ENCODE measurements at places on chromosomes 4 and X.

DNA sequence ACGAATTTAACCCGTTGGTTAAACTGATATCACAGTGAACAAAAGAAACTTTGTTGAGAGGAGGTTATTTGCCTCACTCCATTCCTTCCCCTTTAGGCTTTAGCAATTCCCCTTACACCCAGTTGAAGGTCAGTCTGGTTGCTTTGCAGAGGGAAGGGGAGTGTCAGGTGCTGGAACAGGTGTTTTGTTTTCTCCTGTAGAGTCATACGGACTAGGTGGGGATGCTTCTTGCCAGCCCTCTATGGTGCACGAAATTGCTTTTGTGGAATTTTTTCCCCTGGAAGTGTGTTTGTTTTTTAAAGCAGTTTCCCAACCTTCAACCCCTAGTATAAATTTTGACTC is 33.1 kb downstream of the DLG3 start:
- no peak for DNase-seq

- no peak for DNase-seq
Measured at GRCh38 chr4:117378942-117379341, 293.6 kb upstream of the TRAM1L1 start.

DNA sequence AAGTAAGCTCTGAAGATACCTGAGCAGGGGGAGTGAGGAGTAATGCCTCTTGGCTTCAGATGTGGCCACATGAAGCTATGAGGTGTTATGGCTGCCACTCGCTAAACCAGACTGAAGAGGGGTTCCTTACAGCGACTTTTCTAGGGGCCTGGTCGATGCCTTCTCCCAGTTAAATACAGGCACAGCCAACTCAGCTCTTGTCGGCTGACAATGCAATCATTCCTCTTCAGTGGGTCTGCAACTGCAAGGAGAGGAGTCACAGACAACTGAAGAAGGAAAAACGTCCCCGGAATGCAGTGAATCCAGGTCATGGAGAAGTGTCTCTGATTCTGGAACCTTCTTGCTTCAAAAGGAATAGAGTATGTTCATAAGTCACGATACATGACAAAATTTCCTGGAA is 106.4 kb downstream of the RNF150 start:
- DNase-seq: no peak

GRCh38 chrX:50407976-50408375 is 62.6 kb downstream of the DGKK start:
- DNase-seq: no peak

DNA sequence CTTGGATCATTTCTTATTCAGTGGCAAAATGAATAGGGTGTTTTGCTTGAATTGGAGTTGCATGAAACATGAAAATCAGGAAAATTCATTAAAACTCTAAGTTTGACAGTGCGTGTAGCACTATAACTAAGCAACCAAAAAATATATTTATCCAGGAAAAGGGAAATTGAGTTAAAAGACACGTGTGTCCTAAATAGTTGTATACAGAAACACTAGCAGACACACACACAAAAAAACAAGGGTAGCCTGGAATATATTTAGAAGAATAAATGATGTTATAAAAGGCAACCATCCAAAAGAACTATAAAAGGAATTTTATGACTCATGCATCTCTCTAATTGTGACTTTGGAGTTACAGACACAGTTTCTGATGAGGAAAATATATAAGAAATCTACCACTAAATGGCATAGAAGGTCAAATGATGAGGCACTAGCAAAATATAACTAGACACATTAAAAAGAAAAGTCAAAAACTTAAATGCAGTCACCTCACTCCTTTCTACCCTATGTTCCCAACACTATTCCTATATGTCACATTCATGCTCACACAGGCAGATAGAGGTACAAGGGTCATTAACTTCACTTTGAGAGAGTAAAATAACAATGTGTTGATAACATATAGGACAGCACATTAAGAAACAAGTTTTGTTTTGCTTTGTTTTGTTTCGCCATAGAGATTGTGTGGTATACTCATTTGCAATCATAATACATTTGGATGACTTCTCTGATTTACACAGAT is 793.6 kb upstream of the INTU start:
- DNase-seq: no peak

DNA sequence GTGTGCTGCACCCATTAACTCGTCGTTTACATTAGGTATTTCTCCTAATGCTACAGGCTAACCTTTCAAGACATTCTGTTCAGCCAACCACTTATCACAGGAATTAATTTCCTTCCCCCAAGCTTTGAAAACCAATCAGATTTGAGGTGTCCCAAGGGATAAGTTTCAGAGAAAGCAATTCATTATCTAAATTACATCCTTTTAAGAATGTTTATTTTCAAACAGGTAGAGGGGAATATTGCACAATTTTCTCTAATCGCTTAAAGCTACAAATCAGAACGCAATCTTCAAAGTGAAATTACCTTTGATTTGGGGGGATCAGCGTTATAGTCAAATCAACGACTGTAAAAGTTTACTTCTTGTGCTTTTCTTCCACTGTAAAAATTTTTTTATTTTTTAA is 1.6 kb downstream of the CLOCK start:
- DNase-seq: no peak

- DNase-seq: no peak
Measured at GRCh38 chrX:24167719-24168472, 18.4 kb downstream of the ZFX start.

DNA sequence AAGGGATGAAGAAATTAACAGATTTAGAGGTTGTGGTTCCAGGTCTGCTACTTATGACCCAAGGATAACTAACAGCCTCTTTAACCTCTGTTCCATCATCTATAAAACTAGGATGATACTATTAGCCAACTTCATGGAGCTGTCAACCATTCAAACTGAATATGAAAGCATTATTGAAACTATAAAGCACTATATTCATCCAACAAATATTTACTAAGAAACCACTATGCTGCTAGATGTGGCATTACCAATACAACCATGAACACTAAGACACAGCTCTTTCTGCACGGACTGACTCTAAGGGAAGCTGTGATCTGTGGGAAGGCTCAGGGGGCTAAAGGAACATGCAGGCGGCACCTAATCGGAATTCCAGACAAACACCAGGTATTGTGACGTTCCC is 66.0 kb downstream of the APBB2 start:
- no peak for DNase-seq

GRCh38 chrX:21781525-21781924 is 23.6 kb upstream of the SMPX start:
- no peak for DNase-seq

GRCh38 chr4:152805818-152806217 is 26.1 kb downstream of the ARFIP1 start:
- no peak for DNase-seq

Data from HAP-1 (cell line).